Esophagus muscularis mucosa (tissue), 4 donors: ENCODE measurements at places on chromosomes 6 and 20. TPM values are rescaled to one million over a fixed set of nuclear protein-coding genes. Genes with fewer than 3 reads are reported as not detected.

DNA sequence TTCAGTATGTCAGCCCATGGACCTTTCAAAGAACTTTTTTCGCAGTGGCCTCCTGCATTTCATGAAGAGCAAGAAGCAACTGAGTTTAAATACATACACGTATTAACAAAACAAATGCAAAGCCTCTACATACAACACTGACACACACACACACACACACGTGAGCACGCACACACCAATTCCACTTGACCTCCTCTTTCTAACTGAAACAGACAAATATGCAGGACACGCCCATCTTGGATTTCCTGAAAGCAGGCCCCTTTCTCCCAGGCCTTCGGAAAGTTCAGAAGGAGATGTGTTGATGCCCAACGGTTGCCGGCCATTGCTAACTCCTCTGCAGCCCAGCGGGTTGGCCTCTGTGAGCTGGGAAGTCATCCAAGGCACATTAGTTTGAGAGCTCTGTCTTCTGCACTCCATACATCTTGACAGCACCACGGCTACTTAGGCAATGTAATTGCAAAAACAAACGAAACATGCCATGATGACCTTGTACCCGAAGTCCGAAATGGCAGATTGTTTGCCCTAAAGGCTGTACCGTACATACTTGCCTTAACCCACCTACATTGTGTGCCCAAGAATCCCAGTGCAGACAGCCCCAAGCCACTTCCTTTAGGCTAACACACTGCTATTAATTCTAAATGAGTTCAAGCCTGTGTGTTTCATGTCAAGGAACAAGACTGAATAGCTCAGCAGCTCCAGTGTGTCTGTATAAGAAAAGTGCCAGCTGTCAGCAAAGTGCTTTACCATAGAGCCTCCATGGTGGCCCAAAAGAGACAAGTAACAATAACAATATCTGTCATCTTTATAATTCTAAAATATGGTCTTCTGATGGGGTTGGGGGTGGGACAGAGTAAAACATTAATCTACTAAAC, 138.8 kb upstream of the RNF217 start:
- no peaks in the 10 kb centered on the region for H3K27me3 ChIP-seq
- peaks cover 17% of the 10 kb centered on the region for H3K4me1 ChIP-seq
- peak overlapping the region; percentile 36 for H3K27ac ChIP-seq
- H3K4me3 ChIP-seq = no peak overlapping the region
- DNase-seq = no peak

- H3K27ac ChIP-seq = no peak overlapping the region
- peaks cover 10% of the 10 kb centered on the region for H3K4me1 ChIP-seq
- peaks cover 80% of the 10 kb centered on the region for H3K36me3 ChIP-seq
- H3K4me3 ChIP-seq = no peak overlapping the region
- no peak for DNase-seq
Measured at GRCh38 chr20:63962426-63963347, 6.5 kb upstream of the UCKL1 start.

BMP5 gene
- 1.7 TPM for total RNA-seq

DNA sequence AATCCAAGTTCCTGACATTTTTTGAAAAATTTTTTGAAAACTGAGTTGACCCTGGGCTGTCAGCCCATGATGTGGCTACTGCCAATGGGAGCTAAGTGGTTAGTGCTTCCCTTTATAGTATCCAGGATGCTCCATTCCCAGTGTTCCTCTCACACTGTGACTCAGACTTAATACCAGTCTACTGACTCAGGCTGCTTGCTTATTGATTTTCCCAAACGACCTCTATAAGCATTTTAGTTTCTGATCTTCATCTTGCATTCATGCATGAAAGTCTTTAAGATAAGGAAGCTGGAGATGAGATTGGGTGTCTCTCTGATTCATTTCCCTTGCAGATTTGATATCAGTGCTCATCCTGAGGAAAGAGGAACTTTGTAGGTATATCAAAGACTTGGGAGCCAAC, 560.0 kb downstream of the TBC1D32 start:
- DNase-seq = no peak
- no peak overlapping the region for H3K4me3 ChIP-seq
- no peak overlapping the region for H3K27ac ChIP-seq
- no peaks in the 10 kb centered on the region for H3K36me3 ChIP-seq
- H3K4me1 ChIP-seq = no peaks in the 10 kb centered on the region

BPIFB4 gene
- total RNA-seq = not detected

DNA sequence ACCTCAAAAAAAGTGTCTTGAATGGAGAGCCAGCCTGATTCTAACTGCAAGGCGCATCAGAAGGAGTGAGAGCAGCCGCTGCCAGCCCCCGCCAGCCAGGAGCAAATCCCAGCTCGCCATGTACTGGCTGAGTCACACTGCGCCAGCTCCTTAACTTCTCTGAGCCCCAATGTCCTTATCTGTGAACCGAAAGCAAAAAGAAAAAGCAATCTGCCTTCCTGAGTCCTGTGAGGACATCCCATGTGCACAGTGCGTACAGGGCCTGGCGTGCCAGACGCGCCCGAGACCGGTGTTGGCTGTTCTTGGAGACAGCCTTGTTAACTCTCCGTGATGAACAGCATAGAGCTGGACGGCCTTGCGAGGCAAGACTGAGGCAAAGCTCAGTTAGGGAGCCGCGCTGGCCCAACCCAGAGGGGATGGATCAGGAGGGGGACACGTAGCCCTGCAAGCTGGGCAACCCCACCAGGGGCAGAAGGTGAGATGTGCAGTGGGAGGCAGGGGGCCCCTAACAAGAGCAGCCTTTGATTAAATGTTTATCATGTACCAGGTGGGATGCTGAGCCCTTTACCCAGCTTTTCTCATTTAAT, 122.7 kb downstream of the AGPAT4 start:
- no peaks in the 10 kb centered on the region for H3K27me3 ChIP-seq
- H3K36me3 ChIP-seq = peaks cover 83% of the 10 kb centered on the region
- no peaks in the 10 kb centered on the region for H3K4me1 ChIP-seq

DNA sequence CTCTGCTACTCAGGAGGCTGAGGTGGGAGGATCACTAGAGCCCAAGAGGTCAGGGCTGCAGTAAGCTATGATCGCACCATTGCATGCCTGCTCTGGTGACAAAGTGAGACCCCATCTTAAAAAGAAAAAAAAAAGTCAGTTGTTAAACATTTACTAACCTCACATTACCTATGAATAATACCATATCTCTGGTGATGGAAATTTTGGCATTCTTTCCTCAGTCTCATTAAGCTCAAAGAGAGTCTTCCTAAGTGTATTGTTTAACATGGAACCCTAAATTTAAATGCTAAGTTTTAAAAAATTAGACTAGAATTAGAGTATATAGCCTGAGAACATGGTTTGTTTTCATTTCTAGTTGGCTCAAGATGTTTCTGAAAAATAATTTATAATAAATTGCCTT, 11.3 kb upstream of the BFSP1 start:
- peak overlapping the region; percentile 79 for H3K27ac ChIP-seq
- peaks cover 81% of the 10 kb centered on the region for H3K4me1 ChIP-seq
- no peaks in the 10 kb centered on the region for H3K36me3 ChIP-seq

CAGE1 gene
- not detected for total RNA-seq

GRCh38 chr6:105034470-105034869, 77.6 kb downstream of the LIN28B start:
- DNase-seq = no peak
- no peaks in the 10 kb centered on the region for H3K4me1 ChIP-seq
- H3K27me3 ChIP-seq = no peaks in the 10 kb centered on the region
- H3K36me3 ChIP-seq = no peaks in the 10 kb centered on the region
- H3K4me3 ChIP-seq = no peak overlapping the region

DNA sequence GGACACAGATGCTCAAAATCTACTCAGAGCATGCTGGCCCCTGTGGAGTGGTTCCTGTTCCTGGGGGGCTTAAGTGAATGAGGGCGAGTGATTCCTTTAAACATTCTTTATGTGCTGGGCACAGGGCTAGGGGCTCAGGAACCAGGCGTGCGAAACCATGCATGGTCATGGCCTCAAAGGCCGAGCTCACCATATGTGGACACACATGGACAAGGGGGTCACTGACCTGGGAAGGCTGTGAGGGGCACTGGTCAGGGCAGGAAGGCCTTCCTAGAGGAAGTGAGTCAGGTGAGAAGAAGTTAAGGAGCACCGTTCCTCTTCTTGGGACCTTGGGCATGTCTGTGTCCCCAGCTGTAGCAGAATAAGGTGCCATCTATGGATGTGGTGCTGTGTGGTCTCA, 74.6 kb upstream of the BHLHE23 start:
- no peak overlapping the region for H3K27ac ChIP-seq
- H3K27me3 ChIP-seq = no peaks in the 10 kb centered on the region
- no peaks in the 10 kb centered on the region for H3K36me3 ChIP-seq
- H3K4me1 ChIP-seq = no peaks in the 10 kb centered on the region

AAR2 gene
- total RNA-seq = 53.7 TPM

DNA sequence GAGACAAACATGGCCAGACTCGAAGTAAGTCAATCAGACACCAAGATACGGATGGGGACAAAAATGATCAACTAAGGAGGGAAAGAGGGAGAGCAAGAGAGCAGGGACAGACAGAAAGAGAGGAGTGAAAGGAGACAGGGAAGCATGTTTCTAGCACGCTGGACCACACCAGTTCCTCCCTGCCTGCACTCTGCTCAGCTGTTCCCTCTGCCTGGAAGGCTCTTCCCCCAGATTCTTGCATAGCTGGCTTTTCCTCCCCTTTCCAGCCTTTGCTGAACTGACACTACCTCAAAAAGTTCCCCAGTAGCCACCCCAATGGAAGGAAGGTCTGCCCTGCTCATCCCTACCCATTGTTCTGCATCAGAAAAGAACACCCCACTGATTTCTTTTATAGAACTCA, 185.9 kb downstream of the MAFB start:
- no peak overlapping the region for H3K4me3 ChIP-seq
- no peak overlapping the region for H3K27ac ChIP-seq
- H3K36me3 ChIP-seq = no peaks in the 10 kb centered on the region
- no peak for DNase-seq

DNA sequence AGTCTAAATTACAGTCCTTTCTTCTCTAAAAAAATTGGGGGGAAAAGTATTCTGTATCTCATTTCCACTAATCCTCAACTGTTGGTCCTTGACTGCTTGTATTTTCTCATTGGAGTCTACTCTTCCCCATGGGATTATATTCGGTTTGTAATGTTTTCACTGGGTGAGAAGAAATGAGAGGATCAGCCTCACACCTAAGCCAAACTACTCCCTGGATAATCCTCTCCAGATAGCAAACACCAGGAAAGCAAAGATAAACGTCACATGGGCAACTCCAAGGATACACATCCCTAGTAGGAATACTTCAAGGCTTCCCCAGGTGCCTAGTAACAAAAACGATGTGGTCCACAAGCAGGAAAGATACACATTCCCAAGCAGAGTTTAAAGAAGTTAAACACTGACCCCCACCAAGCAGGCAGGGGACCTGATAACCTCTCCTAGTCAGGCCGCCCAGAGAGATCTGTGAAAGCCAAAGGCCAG, 53.9 kb upstream of the SOX4 start:
- DNase-seq = no peak
- no peak overlapping the region for H3K4me3 ChIP-seq
- no peaks in the 10 kb centered on the region for H3K36me3 ChIP-seq
- no peaks in the 10 kb centered on the region for H3K27me3 ChIP-seq
- H3K4me1 ChIP-seq = no peaks in the 10 kb centered on the region

DNA sequence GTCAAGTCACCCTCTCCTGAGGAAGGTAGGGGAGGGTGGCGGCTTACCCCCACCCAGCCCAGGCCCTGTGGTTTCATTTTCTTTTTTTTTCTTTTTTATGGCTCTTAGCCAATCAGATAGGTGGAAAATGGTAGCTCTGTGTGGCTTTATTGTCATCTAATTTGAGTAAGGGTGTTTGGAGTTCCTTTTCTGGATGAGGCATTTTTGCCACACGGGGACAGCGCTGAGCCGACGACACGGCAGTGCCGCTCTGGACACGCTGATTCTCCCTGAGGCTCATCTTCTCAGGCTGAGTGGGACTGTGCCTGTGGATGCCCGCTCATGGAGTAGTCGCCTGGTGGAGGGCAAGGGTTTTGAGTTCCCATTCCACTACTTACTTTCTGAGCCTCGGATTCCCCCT, 37.6 kb upstream of the ANGPT4 start:
- H3K36me3 ChIP-seq = no peaks in the 10 kb centered on the region
- H3K4me1 ChIP-seq = peaks cover 4% of the 10 kb centered on the region
- H3K4me3 ChIP-seq = no peak overlapping the region
- H3K27ac ChIP-seq = no peak overlapping the region
- no peak for DNase-seq

HMGCLL1 gene
- total RNA-seq = 0.83 TPM

- no peak for DNase-seq
- no peaks in the 10 kb centered on the region for H3K4me1 ChIP-seq
- no peaks in the 10 kb centered on the region for H3K27me3 ChIP-seq
Measured at GRCh38 chr6:148082696-148083095, 259.9 kb upstream of the SASH1 start.

DNA sequence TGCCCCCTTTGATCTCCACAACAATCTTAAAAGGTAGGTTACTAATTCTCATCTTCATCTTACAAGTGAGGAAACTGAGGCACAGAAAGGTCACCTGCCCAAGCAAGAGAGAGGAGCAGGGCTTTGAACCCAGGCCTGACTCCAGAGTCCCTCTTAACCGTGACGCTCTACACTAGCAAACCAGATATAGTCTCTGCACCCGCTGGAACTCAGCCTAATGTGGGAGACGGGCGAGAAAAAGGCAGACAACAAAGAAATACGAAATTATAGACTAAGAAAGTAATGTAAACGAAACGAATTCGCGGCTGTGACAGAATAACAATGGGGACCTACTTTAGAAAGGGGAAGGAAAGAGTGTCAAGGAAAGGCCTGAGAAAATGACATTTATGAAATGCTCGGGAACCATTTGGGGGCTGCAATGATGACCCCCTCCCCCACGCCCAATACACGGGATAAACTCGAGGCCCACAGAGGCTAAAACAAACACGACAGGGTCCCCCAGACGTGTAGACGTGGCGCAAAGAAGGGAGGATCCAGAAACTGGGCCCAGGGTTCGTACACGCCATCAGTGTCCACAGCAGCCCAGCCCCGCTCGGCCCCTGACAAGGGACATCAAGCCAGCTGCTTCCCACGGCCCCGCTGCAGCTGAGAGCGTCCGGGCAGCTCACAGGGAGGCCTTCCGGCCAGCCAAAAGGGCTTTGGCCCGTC, 637 bp downstream of the TRPC4AP start:
- H3K4me3 ChIP-seq = peak overlapping the region; percentile 96
- peaks cover 51% of the 10 kb centered on the region for H3K4me1 ChIP-seq
- no peak for DNase-seq
- H3K27ac ChIP-seq = peak overlapping the region; percentile 97
- peaks cover 10% of the 10 kb centered on the region for H3K36me3 ChIP-seq

GRCh38 chr6:116266803-116267202, 12.9 kb downstream of the TSPYL1 start:
- H3K27ac ChIP-seq = no peak overlapping the region
- H3K36me3 ChIP-seq = no peaks in the 10 kb centered on the region
- no peak for DNase-seq
- H3K27me3 ChIP-seq = no peaks in the 10 kb centered on the region
- H3K4me3 ChIP-seq = no peak overlapping the region
- no peaks in the 10 kb centered on the region for H3K4me1 ChIP-seq

GRCh38 chr6:148455674-148456558, 113.3 kb downstream of the SASH1 start:
- H3K27ac ChIP-seq = no peak overlapping the region
- H3K36me3 ChIP-seq = no peaks in the 10 kb centered on the region
- no peaks in the 10 kb centered on the region for H3K27me3 ChIP-seq
- peaks cover 18% of the 10 kb centered on the region for H3K4me1 ChIP-seq
- DNase-seq = no peak

GRCh38 chr20:39155971-39156370, 193.8 kb downstream of the DHX35 start:
- no peak overlapping the region for H3K4me3 ChIP-seq
- no peaks in the 10 kb centered on the region for H3K4me1 ChIP-seq
- peaks cover 27% of the 10 kb centered on the region for H3K27me3 ChIP-seq
- no peak overlapping the region for H3K27ac ChIP-seq
- H3K36me3 ChIP-seq = no peaks in the 10 kb centered on the region
